Stimulated activated CD8-positive, alpha-beta memory T cell treated with anti-CD3 and anti-CD28 coated beads, Interleukin-15, amount 100 ng/mL, for 4 hours (primary cell): ENCODE measurements at places on chromosomes 5 and 9.

GRCh38 chr5:127702926-127703561 lies at the start of gene CCDC192:
Gene CCDC192, plus strand, starts transcription at chr5:127703391. Its CDS starts 55 bp downstream, at chr5:127703446.
- DNase-seq: no peak

DNA sequence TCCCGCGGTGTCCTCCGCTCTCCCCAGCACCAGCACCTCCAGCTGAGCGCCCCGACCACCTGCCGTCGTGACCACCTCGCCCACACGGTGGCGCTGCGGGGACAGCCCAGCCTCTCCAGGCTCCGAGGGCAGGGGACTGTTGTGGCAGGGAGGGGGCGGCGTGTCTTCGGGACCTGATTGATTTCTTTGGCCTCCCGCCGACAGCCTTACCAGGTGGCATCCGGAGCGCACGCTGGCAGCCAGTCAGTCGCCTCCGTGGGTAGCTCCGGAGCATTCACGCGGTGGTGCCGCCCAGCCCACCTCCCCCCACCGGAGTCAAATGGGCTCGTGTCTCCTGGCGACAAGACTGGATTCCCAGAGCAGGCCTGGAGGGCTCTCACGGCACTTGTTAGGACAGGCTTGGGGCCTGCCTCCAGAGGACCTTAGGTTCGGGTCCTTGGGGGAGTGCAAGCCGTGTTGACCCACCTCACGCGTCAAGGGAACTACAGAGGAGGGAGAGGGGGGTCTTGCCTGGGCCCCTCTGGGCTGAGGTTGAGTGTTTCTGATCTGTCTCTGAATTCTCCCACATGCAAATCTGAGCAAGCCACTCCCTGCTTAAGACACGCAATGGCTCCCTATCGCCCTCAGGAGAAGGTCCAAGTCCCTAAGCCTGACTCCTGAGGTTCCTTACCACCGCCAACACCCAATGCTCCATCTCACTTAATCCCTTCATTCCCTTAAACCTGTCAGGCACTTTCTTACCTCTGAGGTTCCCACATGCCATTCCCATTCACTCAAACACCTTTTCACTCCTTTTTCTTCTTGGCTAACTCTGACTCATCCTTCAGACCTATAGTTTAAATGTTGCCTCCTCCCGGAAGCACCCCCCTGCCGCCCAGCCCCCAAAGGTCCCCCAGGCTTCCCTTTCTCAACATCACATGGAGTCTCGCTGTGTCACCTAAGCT lies 51.2 kb upstream of the GGTA1 start:
- DNase-seq: peak; percentile 23

DNA sequence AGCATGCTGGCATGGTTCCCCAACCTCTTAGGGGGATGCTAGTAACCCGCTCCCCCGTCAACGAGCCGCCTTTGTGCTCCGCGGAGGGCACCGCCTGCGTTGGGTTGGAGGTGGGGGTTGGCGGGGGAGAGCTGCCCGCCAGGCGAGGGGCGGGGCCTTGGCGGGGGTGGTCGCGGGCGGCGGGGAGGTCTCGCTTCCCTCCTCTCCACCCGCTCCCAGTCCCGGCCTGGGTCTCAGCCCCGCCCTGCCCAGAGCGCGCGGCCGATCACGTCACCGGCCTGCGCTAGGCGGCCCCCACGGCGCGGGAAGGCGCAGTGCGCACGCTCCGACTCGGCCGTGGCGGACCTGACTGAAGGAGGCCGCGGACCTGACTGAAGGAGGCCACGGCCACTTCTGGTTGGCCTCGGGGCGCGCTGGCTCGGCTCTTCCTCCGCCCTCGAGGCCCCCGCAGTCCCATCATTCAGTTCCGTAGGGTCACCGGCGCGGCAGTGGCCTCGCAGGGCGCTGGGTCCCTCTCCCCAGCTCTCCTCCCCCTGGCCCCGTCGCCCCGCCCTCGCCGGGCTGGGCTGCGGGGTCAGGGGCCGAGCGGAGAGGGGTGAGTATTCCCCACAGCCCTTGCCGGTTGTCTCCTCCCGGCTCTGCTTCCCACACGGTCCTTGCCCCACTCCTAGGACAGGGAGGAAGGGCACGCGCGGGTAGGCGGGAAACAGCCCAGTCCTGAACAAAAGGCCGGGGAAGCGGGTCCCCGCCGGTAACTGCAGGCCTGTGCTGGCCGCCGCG lies at the start of gene ATG10:
ATG10 (plus strand) TSS at position 312 of the 780 bp plus-strand sequence. CDS start 15,548 bp downstream, outside the sequence.
- DNase-seq: peak; percentile 82

GRCh38 chr9:79026316-79026715 lies 545.4 kb upstream of the TLE4 start:
- no peak for DNase-seq

- DNase-seq: no peak
Observed at GRCh38 chr5:91302958-91303357, 80.2 kb downstream of the ARRDC3 start.

GRCh38 chr5:124824637-124825158 lies 78.3 kb upstream of the ZNF608 start:
- no peak for DNase-seq

- DNase-seq: no peak
Observed at GRCh38 chr9:79447308-79447605, 124.5 kb upstream of the TLE4 start.

- no peak for DNase-seq
Observed at GRCh38 chr9:101578378-101578777, 16.4 kb downstream of the PPP3R2 start.

DNA sequence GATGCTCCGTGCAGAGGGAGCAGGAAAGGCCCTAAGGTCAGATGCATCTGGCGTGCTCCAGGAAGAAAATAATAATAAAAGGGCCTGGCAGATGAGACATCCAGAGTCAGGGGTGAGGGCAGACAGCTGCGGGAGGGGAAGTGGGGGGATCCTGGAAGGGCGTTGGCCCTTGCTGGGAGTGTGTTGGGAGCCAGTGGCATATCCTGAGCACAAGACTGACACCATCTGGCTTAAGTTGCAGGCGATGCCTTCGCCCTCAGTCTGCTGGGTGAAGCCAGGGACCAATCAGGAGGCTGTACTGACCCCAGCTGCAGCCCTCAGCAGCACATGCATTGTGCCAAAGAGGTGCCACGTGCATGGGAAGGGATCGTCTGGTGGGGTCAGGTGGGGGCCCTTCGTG lies 3.8 kb downstream of the OR2V2 start:
- DNase-seq: no peak

- DNase-seq: no peak
Observed at GRCh38 chr5:107157809-107158208, 512.9 kb downstream of the EFNA5 start.

GRCh38 chr9:83537331-83538171 lies 650 bp downstream of the FRMD3 start:
- no peak for DNase-seq

GRCh38 chr9:131678499-131679111 lies 61.3 kb downstream of the RAPGEF1 start:
- DNase-seq: peak; percentile 64

DNA sequence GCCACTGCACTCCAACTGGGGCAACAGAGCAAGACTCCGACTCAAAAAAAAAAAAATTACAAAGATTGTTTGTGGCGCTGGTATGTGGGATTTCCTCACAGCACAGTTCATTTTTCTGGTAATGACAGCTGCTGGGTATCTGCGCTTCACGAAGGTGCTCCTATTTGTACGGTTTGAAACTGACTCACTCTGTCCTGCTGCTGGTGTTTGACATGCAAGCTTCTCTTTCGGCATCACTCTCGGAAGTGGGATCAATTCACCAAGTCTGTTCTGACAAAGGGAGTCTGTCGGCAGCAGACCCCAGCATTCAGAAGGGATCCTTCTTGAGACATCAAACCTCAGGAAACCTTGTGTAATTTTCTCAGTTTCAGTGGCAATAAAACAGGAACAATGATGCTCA lies 26.3 kb downstream of the MAML1 start:
- DNase-seq: no peak

GRCh38 chr9:89780959-89781358 lies 176.1 kb downstream of the GADD45G start:
- no peak for DNase-seq

GRCh38 chr5:28344836-28345433 lies 1306.5 kb upstream of the CDH9 start:
- no peak for DNase-seq

DNA sequence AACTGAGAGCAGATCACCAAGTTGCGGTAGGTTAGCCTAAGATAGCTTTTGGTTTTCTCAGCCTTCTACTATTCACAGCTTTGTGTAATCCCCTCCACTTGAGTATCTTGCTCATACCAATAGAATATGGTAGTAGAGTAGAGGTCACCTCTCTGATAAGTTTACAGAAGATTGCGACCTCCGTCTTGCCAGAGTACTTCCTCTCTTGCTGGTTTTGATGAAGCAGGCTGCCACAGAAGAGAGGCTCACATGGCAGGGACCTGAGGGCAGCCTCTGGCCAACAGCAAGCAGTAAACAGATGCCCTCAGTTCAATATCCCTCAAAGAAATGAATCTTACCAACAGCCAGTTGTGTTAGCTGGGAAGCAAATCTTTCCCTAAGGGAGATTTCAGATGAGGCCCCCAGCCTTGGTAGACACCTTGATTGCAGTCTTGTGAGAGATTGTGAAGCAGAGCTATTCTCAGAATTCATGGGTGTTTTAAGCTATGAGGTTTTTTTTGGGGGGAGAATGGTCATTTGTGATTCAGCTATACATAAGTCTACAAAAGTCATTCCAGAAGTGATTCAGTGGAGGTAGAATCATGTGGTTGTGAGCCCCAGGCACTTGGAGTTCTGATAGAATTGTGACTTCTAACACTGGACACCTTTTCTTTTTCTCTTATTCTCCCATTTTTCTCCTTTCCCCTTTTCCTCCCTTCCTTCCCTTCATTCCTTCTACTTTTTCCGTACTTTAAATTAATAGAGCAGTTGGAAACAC lies 22.7 kb upstream of the CDKN2B start:
- no peak for DNase-seq

DNA sequence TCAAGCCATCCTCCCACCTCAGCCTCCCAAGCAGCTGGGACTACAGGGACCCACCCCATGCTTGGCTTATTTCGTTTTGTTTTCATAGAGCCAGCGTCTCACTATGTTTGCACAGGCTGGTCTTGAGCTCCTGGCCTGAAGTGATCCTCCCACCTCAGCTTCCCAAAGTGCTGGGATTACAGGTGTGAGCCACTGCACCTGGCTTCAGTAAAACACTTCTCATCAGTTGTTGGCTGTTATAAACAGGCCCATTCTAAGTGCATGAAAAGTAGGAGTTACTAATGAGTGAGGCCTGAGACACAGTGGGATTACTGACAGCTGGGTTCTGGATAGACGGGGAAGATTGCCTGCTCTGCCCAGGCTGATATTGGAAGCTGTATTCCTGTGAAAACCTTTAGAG lies 3.5 kb downstream of the CRB2 start:
- no peak for DNase-seq

DNA sequence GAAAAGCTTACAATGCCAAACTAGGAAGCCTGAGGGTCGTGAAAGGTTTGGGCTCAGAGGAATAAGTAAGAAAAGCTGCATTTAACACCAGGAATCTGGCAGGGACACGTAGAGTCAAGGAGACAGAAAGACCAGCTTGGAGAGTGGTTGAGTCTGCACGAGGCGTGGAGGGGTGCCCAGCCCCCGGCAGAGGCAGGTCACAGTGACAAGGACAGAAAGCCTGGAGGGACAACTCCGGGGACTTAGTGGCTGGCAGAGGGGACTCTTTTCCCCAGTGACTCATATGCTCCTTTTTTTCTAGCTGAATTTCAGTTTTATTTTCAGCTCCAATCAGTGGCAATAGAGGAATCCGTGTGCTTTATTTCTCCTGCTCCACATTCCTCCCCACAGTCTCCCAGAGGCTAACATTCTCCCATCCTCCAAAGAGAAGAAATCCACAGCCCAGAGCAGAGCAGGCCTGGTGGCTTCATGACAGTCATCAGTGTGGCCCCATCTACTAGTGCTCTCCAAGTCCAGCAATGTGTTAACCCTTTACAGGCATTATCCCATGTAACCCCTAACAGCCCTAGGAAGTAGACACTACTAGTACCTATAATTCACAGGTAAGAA lies 80.7 kb downstream of the KCNIP1 start:
- DNase-seq: no peak

DNA sequence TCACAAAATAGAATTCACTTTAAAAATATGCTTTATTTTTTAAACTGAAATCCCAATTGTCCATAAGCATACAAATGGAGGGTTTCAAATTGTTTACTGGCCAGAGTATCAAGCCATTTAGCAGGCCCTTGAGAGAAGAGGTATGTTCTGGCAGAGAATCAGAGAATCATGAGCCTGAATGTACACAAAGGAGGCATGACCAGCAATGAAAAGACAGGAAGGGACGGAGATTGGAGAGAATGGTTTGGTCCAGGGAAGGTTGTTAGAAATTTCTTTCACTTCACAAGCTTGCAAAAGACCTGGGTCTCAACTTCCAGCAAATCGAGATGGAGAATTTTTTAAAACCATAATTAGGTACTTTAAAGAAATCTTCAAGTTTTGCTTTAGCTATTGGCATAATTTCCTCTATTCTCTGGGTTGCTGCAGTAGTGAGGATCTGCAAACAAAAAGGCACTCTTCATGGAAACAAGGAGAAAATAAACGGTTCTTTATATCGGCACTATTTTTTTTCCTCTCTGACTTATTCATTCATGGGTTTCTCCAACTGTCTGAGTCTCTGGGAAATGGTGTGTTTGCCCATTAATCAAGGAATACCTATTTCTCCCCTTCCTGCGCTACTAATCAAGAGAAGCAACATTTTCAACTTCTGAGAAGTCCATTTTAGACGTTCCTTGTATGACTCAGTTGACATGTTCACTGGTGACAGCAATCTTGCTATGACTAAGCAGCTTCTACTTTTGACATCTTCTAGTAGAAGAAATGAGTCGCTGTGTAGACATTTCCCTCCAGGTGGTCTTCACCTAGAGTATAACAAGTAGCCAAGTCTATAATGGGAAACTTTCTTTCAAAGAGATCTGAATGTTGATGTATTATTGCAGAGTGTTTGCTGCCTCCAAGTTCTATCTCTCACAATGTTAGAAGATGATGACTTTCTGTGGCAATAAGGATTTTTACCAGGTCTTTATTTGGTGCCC lies 23.1 kb upstream of the ERCC6L2 start:
- DNase-seq: no peak

DNA sequence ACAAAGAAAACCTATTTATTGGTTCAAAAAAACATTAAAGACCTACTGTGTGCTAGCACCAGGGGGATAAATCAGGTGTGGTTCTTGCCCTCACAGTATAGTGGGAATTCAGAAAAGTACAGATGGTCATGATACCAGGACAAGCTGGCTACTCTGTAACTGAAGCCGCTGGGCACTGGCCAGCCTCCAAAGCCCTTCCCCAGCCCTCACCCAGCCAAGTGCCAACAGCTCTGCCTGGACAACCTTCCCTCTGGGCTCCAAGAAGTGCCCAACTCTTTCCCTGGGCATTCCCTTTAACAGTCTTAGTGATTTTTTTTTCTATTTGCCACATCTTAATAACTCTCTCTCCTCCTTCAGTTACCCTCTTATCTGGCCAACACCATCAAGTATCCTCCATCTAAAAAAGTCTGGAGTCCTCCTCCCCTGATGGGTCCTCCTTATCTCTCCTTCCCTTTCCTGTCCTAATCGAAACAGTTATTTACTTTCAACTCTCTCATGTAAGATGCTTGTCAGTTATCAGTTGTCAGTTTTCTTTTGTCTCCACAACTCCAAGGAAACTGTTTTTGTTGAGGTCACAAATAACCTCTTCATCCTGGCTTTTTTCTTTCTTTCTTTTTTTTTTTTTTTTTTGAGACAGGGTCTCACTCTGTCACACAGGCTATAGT lies 13.3 kb upstream of the SEPTIN8 start:
- DNase-seq: no peak
